ENCODE measurements at places on chromosomes 11 and 22. TPM values are rescaled to one million over a fixed set of nuclear protein-coding genes. Genes with fewer than 3 reads are reported as not detected.
A peak's percentile ranks its signal among the peaks of the same experiment; 100 is the strongest.

The PITPNM1 gene
- 120 TPM for total RNA-seq

The OR51G1 gene
- total RNA-seq, result not detected

The ISX gene
- total RNA-seq, result not detected

The XRRA1 gene
- total RNA-seq, result 10.3 TPM

The OR6T1 gene
- not detected for total RNA-seq

The RCOR2 gene
- not detected for total RNA-seq

The CLDN5 gene
- total RNA-seq, result 0.38 TPM

- no peaks in the 10 kb centered on the region for H3K36me3 ChIP-seq
- DNase-seq, result no peak
- peaks cover under 1% of the 10 kb centered on the region for H3K27me3 ChIP-seq
- H3K27ac ChIP-seq, result no peak overlapping the region
- H3K4me3 ChIP-seq, result no peak overlapping the region
- H3K4me1 ChIP-seq, result no peaks in the 10 kb centered on the region
These were observed 5.0 kb upstream of the OR52E6 start for GRCh38 chr11:5846701-5847100.

GRCh38 chr11:34626393-34626792 is 5.5 kb downstream of the EHF start:
- peaks cover 21% of the 10 kb centered on the region for H3K4me1 ChIP-seq
- H3K27ac ChIP-seq, result no peak overlapping the region
- peaks cover 2% of the 10 kb centered on the region for H3K36me3 ChIP-seq
- DNase-seq, result no peak
- H3K27me3 ChIP-seq, result peaks cover 61% of the 10 kb centered on the region

GRCh38 chr11:72831521-72832300 is 17.5 kb downstream of the ATG16L2 start:
- peak; percentile 57 for DNase-seq

DNA sequence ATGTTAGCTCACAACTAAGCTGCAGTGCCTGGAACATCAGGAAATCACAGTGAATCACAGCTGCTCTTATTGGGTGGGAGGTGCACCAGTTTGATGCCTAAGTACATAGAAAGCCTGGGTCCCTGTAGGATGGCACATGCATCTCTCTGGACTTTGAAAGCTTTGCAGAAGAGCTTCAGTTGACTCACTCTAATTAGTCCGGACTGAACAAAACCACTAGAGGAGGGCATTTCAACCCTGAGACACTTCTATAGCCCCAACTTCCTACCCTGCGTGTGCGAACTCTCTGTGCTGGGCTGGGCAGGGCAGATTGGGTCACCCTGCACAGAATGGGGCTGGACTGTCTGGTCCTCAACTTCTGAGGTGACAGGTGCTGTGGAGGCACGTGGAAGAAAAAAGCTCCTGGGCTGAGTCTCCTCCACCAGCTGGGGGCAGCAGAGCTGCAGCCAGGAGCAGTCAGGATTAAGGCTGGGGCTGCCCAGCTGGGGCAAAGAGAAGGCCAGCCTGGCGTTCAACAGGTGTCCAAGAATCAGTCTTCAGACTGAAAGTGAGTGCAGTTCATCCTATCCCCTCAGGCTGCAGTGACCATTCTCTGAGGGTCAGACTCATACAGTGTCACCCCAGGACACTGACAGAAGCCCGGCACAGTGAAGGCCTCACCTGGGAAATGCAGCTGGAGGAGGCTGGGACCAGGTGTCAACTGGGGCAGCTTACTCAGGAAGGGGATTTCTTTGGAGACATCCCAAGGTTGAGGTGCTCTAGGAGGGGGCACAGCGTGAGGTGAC is 22.1 kb downstream of the GGTLC2 start:
- no peaks in the 10 kb centered on the region for H3K4me1 ChIP-seq
- no peak overlapping the region for H3K4me3 ChIP-seq
- H3K27ac ChIP-seq, result no peak overlapping the region
- peak; percentile 38 for DNase-seq

DNA sequence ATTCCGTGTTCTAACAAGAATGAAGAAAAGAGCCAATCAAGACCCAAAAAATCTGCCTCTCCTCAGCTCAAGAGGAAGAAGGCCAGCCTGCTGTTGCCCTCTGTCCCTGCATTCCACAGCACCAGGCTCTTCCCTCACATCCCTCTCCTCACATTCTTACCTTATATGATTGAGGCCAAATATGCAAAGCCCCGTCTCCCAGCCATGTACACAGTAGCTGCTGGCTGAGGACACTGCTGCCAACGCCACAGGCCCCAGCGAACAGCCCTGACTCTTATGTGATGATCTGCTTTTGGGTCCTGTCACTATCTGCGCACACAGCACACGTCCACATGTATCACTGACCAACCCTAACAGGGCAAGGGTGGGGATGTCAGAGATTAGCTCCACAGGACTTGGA is 60.2 kb downstream of the MICAL3 start:
- H3K4me3 ChIP-seq, result no peak overlapping the region
- H3K27ac ChIP-seq, result no peak overlapping the region
- H3K27me3 ChIP-seq, result no peaks in the 10 kb centered on the region

DNA sequence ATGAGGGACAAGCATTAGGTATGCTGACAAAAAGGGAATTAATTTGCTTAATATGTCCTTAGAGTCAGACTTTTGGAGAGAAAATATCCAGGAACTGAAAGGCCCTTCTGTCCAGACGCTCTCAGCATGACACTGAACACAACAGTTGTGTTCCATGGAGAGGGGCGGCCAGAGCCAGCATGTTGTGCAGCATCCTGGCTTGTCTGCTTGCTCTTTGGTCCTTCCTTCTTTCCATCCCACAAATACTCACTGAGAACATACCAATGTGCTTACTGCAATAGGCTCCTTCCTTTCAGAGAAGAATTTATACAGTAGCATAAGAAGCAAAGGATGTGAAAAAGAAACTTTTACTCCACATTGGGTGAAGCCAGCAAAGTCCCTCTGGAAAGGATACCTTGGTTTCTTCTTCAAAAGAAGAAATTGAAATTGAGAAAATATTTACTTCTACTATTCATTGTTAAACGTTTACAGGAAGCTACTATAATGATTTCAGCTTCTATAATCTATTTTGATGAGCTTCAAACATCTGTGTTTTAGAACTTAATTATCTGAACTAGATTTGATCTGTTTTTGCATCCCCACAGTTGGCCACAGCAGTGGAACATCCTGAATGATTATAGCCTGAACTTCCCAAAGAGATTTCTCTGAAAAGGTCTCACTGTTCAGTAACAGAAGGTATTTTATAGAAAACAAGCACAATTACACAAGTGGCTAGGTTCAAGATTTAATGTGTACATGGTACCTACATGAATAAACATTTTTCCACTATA is 304.1 kb upstream of the PITPNB start:
- H3K4me3 ChIP-seq, result no peak overlapping the region
- H3K4me1 ChIP-seq, result no peaks in the 10 kb centered on the region
- peaks cover 4% of the 10 kb centered on the region for H3K27me3 ChIP-seq

GRCh38 chr22:19903031-19903430 is 38.5 kb upstream of the COMT start:
- H3K4me3 ChIP-seq, result no peak overlapping the region
- H3K27me3 ChIP-seq, result no peaks in the 10 kb centered on the region
- H3K36me3 ChIP-seq, result no peaks in the 10 kb centered on the region
- no peak for DNase-seq
- H3K27ac ChIP-seq, result no peak overlapping the region

DNA sequence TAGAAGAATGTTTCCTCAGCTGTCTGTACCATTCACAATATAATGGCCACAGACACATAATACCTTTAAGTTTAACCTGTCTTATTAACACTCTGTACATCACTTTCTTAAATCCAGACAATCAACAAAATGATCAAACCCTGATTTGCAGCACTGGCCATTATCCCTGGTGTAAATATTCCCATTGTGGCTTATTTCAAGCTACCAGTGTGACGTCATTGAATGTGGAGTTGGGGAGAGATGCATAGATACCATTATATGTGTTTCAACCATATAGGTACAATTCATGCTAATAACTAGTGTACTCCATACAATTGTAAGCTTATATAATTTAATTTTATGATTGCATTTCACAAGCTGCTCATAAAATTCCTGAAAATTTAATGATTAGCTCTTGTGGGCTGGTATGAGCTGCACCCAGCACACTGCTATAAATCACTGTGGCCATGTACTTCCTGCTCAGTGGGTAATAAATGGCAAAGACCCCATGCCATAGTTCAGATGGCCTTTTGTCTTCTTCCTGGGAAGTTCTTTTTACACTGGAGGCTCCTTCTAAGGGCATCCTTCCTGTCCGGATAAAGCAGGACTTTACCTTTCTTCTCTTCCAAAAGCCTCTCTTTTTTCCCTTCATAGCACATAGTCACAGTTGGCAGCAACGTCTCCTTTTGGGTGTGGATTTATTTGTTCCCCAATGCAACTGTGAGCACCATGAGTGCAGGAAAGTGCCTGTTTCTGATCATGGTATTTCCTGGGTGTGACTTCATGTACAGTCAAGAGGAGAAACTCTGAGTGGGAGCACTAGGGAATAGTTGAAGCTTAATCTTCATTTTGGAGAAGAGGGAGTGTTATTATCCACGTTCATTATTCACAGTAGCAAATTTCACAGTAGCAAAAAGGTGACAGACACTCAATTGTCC is 87.8 kb downstream of the MIAT start:
- H3K27ac ChIP-seq, result no peak overlapping the region
- H3K4me3 ChIP-seq, result no peak overlapping the region
- no peaks in the 10 kb centered on the region for H3K4me1 ChIP-seq
- no peaks in the 10 kb centered on the region for H3K36me3 ChIP-seq
- no peaks in the 10 kb centered on the region for H3K27me3 ChIP-seq
- DNase-seq, result no peak

DNA sequence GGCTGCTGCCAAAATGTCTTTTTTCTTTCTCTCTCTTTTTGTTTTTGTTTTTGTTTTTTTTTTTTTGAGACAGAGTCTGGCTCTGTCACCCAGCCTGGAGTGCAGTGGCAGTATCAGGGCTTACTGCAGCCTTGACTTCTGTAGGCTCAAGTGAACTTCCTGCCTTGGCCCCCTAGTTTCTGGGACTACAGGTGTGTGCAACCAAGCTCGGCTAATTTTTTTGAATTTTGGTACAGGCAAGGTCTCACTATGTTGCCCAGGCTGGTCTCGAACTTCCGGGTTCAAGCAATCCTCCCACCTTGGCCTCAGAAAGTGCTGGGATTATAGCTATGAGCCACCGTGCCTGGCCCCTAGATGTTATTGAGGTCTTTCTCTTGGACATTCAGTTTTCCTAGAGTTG is 2.2 kb upstream of the DDX10 start:
- DNase-seq, result no peak
- H3K4me3 ChIP-seq, result no peak overlapping the region
- H3K4me1 ChIP-seq, result peaks cover 28% of the 10 kb centered on the region
- H3K27ac ChIP-seq, result no peak overlapping the region
- no peaks in the 10 kb centered on the region for H3K27me3 ChIP-seq
- peaks cover 7% of the 10 kb centered on the region for H3K36me3 ChIP-seq

DNA sequence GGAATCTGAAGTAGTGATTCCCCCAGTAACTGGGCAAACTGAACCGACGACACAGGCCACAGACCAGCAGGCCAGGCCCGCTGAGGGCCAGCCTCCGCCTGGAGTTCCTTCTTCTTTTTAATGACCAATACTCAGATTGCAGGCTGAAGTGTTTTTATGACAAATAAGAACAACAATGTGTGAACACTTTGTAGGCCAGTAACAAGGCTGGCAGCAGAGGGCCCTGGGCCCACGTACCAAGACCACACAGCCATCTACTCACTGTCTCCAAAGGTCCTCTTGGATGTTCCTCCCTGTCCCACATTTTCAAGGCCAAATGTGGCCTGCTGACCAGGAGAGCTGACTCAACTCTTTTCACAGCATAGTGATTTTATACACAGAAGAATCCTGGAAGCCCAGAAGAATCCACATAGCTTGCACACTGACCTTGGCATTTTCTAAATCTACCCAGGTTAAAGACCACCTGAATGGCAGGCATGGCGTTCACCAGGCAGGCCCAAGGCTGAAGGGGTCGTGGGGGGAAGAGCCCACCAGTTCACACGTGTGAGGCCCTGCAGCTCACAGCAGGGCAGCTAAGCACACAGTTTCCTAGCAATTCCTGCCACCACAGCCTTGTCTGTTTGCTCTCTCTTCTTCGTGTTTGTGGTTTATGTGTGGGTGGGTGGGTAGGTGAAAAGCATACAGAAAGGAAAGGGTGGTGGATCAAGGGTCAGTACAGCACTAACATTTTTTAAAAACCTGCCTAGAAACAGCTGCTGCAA is 13.3 kb downstream of the SMCO4 start:
- H3K4me1 ChIP-seq, result peaks cover 83% of the 10 kb centered on the region
- peak overlapping the region; percentile 42 for H3K4me3 ChIP-seq
- H3K36me3 ChIP-seq, result peaks cover 25% of the 10 kb centered on the region
- no peaks in the 10 kb centered on the region for H3K27me3 ChIP-seq
